ENCODE measurements at places on chromosomes 2 and 18. TPM values are rescaled to one million over a fixed set of nuclear protein-coding genes. Genes with fewer than 3 reads are reported as not detected.

The KCNS3 gene
- total RNA-seq, result 90.2 TPM

The DHRS9 gene
- total RNA-seq, result not detected

The TNFAIP6 gene
- 0.18 TPM for total RNA-seq

The MAL gene
- not detected for total RNA-seq

The RAMP1 gene
- not detected for total RNA-seq

The LRRTM4 gene
- not detected for total RNA-seq

The AGBL5 gene
- total RNA-seq, result 71.4 TPM

The TUBA4B gene
- total RNA-seq, result not detected

DNA sequence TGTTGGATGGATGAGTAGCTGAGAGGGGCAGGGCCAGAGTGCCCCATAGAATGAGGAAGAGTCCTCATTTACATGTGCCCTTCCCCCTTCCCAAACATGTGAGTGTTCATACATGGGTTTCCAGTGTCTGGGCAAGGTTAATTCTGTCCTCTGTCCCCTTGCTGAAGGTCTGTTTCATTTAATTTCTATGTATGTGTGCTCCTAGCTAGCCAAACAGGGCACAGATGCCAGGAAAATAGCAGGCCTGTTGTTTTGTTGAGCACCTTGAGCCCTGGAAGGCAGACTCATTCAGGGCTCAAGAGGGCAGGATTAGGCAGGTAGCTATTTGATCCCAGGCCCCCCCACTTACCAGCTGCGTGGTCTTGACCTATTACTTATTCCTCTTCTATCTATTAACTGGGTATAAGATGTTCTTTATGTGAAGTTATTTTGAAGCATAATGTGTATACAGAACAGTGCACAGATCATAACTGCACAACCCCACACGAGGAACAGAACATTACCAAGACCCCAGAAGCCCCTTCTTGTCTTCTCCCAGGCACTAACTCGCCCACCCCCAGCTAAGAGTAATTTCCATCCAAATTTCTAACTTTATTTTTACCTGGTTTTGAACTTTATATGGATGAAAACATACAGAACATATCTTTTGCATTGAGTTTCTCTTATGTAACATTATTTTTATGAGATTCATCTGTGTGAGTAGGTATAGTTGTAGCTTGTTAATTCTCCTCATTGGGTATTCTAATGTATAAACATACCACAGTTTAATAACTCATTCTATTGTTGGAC, 164.3 kb downstream of the RPIA start:
- DNase-seq, result no peak

- no peak for DNase-seq
Measured at GRCh38 chr2:149814049-149814448, 226.5 kb upstream of the MMADHC start.

GRCh38 chr2:45545943-45546342, 65.1 kb downstream of the SRBD1 start:
- DNase-seq, result no peak

DNA sequence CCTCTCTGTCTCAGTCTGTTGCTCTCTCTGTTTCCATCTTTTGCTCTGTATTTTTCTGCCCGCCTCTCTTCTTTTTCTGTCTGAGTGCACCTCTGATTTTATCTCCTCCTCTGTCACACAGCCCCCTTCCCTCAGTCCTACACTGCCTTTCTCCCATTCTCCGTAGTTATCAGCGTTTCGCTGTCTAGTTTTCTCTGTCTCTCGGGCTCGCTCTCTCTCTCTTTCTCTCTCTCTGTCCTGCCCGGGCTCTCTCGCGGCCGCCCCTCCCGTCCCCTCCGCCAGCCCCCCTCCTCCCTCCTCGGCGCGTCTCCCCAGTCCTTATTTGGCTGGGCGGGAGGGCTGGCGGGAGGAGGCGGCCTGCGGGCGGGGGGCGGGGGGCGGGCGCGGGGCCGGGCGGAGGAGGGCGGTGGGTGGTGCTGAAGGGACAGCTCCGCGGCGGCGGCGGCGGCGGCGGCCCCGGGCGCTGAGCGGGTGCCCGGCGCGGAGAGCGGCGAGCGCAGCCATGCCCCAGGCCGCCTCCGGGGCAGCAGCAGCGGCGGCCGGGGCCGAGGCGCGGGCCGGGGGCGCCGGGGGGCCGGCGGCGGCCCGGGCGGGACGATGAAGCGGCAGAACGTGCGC, at the start of gene KCNK3:
KCNK3 (plus strand) TSS at position 444 of the 618 bp plus-strand sequence; CDS start at position 598, 154 bp downstream.
- DNase-seq, result no peak

- peak; percentile 4 for DNase-seq
Measured at GRCh38 chr2:67871686-67872412, 191.0 kb downstream of the C1D start.

DNA sequence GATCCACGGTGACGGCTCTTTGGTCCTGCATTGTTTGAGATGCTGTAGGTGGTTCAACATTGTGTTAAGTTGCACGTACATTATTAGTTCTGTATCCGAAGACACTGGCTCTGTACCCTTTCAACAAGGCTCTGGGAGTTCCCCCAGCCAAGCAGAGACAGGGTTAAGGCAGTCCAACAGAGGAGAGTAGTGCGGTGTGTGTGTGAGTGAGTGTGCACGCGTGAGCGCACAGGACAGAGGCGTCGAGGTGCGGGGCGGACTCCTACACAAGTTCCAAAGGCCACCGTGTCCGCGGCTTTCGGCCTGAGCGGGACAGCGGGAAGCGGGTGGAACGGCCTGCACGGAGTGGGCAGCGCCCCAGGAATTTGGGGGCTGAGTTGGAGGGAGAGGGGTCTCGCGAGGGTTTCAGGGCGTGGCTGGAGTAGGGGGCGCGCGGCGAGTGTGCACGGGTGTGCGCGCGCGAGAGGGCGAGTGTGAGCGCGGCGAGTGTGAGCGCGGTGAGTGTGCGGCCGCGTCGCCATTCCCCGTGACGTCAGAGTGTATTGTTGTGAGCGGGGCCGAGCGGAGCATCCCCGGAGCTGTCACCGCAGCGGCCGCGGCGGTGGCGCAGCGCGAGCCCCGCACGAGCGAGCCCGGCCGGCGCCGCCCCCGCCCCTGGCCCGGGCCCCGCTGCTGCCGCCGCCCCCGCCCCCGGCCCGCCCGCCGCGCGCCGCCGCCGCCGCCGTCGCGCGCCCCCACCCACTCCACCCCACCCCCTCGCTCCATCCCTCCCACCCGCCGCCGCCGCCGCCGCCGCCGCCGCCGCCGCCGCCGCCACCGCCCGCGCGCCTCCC, at the start of gene ASXL3:
ASXL3 (plus strand) TSS at position 535 of the 833 bp plus-strand sequence. CDS start 413 bp downstream, outside the sequence.
- DNase-seq, result peak; percentile 4

DNA sequence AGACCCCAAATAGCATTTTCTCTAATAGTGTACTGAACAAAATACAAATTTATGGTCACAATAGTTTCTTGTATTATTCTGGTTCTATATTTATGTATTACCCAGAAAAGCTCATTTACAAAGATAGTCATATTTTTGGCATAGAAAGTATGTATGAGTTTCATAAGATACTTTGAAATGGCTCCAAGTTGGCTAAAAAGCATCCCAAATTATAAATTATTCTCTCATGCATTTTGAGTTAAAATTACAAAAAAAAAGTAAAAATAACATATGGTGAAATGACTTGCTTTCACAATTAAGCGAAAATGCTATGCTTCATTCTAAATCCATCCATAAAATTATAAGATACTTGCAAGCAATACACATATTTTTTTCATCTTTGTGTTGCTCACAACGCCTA, 530.7 kb downstream of the ZNF804A start:
- no peak for DNase-seq

- peak; percentile 50 for DNase-seq
Measured at GRCh38 chr18:58391231-58391825, 237.6 kb downstream of the ALPK2 start.

- no peak for DNase-seq
Measured at GRCh38 chr2:162720559-162721271, 117.9 kb downstream of the KCNH7 start.

DNA sequence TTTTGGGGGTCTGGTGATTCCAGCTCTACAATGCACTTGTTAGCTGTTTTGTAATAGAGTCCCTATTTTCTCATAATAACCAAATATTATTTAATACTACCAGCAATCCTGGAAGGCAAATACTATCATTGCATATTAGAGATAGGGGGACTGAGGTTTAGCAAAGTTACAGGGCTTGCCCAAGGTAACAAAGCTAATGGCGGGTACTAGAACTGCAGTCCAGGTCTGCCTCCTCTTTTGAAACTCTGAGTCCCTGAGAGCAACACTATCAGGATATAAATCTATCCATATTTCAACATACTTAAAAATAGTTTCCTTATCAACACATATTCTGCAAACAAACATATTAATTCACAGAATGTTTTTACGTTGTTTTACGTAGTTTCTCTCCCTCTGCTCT, 235.5 kb upstream of the ACVR2A start:
- DNase-seq, result no peak

DNA sequence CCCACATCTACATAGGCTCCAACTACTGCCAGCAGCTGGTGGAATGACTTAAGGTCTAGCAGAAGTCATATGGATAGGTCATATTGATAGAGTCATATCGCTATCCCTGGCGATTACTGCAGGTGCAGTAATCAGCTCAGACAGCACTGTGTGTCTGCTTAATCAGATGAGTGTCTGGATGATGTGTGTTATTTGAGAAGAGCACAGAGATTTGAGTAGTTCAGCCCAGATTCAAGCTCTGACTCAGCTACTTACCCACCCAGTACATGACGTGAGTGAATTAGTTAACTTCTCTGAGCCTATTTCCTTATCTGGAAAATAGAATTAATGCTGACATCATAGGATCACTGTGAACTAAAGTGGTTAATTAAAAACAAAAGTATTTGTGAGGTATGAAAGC, 78.9 kb downstream of the EHD3 start:
- DNase-seq, result no peak

GRCh38 chr18:34039201-34039600, 185.5 kb downstream of the NOL4 start:
- no peak for DNase-seq

- DNase-seq, result no peak
Measured at GRCh38 chr2:99675130-99675661, 185.4 kb upstream of the REV1 start.

- DNase-seq, result no peak
Measured at GRCh38 chr2:55530539-55531081, 11.1 kb downstream of the CFAP36 start.
